ENCODE measurements at places on chromosomes 3 and 15. TPM values are rescaled to one million over a fixed set of nuclear protein-coding genes. Genes with fewer than 3 reads are reported as not detected.

Gene SNRK
- 16.2 TPM for total RNA-seq

DNA sequence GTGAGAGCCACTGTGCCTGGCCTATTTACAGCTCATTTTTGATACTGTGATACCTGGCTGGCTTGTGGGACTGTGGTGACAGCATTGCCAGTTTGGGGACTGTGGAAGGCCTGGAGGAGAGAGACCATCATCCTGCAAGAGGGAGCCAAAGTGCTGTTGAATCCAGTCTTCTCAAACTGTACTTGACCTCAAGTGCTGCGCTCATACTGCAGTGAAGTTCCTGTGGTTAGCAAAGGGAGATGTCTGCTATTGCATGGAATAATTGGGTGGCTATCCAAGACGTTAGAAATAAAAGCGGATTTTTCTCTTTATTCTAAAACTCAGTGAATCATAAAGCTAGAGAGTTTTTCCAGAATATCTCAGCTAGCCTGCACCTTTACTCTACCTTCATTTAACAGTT is 83.4 kb downstream of the CCK start:
- no peak for ATAC-seq

- ATAC-seq = peak; percentile 18
These were observed 110.8 kb downstream of the MBNL1 start for GRCh38 chr3:152379415-152380042.

DNA sequence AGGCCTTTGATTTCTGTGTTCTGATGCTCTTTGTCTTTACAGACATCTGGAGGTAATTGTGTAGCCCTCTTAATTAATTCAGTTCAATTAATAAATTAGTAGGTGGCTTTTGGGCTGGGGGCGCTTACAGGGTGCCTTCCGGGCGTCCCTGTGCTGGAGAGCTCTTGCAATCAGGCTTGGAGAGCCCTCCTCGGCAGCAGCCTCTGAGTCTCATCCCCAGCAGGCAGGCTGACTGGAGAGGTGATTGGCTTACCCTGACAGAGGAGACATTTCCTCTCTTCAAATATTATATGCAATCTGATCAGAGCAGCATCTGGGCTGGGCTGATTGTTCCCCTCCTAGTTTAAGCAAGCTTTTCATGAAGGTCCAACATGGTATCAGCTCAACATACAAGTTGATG is 250.7 kb downstream of the LPP start:
- ATAC-seq = no peak

DNA sequence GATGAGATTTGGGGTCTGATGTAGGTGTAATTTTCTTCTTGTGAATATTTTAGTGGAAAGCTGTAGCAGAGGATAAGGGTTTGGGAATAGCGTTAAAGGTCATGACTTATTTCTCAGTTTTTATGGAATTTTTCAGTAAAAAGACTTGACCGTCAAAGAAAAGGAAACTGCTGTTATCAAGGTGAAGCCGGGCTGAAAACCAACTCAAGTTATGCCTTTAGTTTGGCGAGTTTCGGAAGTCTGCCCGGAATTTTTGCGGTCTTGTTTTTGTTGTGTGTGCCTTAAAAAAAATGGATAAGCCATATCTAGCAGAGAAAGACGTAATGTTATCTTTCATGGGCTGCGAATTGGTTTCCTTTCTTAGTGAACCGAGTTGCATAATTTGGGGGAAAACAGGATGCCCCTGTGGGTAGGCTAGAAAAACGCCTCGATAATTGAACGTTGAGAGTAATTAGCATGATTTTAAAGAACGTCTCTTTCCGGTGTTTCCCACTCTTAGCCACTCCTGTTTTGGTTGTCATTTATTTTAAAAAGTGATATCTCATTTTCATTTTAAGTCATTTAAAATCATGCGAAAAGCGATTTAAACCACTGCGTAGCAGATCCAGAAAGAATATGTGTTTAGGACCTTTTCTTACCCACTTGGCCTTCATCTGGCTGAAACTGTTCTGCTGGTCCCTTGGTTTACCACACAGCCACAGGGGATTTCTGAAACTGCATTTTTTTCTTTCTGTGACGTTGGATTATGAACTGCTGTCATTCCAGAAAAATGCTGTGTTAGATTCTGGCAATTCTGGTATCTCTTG is 1.1 kb downstream of the NFKBIZ start:
- ATAC-seq = no peak

Gene LTK
- total RNA-seq = 0.19 TPM

Gene CEMIP
- 5.3 TPM for total RNA-seq

Gene GASK1A
- 0.18 TPM for total RNA-seq

Gene CKMT1B
- 14.9 TPM for total RNA-seq

DNA sequence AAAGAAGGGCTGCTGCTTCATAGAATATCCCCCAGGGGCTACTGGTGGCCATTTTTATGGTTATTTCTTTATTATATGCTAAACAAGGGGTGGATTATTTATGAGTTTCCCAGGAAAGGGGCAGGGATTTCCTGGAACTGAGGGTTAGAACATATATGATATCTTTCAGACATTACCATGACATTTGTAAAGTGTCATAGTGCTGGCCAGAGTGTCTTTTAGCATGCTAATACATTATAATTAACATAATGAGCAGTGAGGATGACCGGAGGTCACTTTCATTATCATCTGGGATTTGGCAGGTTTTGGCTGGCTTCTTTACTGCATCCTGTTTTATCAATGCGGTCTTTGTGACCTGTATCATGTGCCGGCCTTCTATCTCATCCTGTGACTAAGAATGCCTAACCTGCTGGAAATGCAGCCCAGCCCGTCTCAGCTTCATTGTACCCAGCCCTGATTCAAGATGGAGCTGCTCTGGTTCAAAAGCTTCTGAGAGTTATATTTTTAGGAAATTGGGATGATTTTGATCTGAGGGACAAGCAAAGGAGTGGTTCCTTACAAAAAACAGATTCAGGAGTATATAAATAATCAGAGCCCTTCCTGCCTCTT is 9.1 kb upstream of the ZBTB20 start:
- ATAC-seq = peak; percentile 88

GRCh38 chr3:24495326-24495994 is 810 bp upstream of the THRB start:
- peak; percentile 25 for ATAC-seq

DNA sequence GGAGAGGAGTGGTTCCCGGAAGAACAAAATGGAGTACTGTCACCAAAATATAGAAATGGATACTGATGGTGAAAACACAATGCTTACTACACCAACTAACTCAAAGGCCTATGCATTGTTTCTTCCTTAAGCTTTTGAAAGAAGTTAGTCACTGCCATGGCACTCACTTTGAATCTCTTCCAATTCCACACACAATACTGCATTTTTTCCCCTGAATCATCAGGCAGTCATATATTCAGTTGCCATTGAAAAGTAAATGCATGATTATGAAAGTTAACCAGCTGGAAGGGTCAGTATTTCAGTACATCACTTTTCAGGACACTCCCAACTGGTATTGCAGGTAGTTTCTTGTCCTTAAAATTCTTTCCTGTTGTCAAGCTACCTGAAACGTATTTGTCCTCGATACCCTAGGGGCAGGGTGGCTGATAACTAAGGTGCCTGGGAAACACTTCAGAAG is 9.0 kb upstream of the LRRFIP2 start:
- peak; percentile 72 for ATAC-seq

- no peak for ATAC-seq
These were observed 96.7 kb downstream of the ATP10A start for GRCh38 chr15:25766417-25766816.

Gene TM4SF18
- 0.11 TPM for total RNA-seq

DNA sequence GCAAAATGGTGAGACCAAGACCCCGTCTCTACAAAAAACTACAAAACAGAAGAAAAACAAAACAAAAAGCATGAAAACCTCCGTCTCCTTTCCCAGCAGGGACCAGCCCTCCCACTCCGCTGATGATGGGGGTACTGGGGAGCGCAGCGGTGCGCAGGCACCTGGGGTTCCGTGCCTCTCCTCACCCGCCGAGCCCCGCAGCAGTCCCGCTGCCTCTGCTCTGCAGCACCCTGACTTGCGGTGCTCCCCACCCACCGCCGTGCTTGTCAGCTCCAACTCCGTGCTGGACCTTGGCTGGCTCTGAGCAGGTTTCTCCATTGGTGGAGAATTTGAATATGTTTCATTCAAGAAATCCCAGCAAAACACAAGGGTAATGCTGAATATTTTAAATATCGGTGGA is 46.7 kb upstream of the ATP10A start:
- no peak for ATAC-seq

Gene LRTM1
- 0.75 TPM for total RNA-seq

Gene CIAO2A
- total RNA-seq = 99.6 TPM

- ATAC-seq = no peak
These were observed 122.6 kb downstream of the ARNT2 start for GRCh38 chr15:80526556-80527340.

DNA sequence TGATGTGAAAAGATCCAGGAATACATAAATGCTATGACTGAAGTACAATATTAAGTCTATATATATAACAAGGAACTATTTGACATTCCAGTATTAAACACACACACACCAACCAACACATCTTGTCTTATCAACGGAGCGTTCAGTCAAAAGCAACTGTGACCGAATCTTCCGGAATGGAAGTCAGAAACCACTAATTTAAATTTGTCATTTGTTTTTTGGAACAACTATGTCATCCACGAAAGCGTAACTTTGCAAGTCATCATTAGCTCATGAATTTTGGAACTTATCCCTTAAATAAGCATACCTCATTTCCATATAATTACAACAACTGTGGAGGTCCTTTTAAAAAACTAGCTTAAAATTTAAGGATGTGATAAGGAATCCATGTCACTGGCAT is 5.0 kb downstream of the ZNF385D start:
- no peak for ATAC-seq

GRCh38 chr3:160927620-160928019 is 171.6 kb downstream of the PPM1L start:
- no peak for ATAC-seq

Gene ARHGAP11A
- total RNA-seq = 1.4 TPM

Gene U2SURP
- 76.5 TPM for total RNA-seq

DNA sequence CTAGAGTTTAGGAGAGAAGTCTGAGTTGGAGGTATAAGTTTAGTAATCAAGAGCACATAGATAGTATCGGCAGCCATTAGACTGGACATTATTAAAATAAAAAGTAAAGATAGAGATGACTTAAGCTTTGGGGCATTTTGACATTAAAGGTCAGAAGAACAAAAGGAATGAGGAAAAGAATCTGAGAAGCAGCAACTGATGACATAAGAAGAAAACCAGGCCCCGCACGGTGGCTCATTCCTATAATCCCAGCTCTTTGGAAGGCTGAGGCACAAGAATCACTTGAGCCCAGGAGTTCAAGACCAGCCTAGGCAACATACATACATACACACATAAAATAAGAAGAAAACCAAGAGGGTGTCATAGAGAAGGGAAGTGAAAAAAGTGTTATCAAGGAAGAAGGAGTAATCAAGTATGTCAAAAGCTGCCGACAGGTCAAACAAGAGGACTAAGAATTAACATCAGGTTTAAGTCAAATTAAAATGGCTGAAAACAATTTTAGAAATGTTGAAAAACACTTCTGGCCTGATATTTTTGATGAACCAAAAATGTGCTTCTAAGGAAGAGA is 38.9 kb downstream of the ACAP2 start:
- no peak for ATAC-seq

DNA sequence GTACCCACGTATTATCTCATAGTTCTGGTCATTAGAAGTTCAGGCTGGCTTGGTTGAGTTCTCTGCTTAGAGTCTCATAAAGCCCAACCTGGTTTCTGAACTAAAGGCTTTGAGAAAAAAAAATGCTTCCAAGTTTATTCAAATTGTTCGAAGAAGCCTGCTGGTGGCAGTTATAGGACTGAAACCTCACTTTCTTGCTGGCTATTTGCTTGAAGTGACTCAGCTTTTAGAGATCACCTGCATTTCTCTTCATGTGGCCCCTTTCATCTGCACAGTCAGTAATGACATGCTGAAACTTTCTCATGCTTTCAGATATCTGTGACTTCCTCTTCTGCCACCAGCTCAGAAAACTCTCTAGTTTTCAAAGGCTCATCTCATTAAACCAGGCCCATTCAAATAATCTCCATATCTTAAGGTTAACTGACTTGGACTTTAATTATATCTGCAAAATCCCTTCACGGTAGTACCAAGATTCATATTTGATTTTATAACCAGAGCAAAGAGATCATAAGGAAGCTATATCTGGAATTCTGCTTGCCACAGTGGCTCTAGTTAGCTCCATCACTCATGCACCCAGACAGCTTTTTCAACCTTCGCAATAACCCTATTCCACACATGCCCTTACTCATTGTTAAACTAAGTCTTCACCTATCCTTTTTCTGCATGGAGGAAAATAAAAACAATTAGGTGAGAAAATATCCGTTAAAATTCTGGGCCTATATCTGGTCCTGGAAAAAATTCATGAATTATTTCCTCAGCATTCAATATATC is 433.8 kb upstream of the CBLB start:
- no peak for ATAC-seq

GRCh38 chr15:90205050-90205848 is 4.1 kb downstream of the SEMA4B start:
- no peak for ATAC-seq

Data from motor neuron (in vitro differentiated cells).